ENCODE measurements at places on chromosomes 1 and 21. TPM values are rescaled to one million over a fixed set of nuclear protein-coding genes. Genes with fewer than 3 reads are reported as not detected.

DNA sequence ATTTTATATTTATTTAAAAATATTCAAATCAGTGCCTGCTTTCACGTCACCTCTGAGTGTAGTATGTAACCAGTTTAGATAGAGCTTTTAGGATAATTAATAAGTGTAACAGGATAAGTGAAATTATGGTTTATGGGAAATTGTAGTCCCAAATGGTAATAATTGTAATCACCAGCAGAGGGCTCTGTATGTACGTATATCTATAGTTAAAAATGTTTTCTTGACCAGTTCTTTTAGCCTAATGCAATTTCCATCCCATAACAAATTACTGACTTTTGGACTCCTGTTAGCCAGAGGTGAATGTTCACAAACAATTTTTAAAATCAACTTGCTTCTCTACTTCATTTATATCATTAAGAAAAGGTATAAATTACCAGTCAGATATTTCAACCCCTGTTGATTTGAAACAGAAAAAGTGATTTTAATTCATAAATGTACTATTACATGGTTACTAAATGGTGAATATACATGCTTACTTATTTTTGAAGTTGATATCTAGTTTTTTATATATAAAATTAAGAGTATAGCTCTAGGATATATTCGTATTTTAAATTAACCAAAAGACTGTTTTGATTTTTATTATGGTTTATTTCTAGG is 25.3 kb downstream of the SLC30A7 start:
- DNase-seq: peak; percentile 40

- no peak for DNase-seq
These were observed 33.5 kb upstream of the CRB1 start for GRCh38 chr1:197234581-197234980.

- DNase-seq: no peak
These were observed 83.1 kb upstream of the HAO2 start for GRCh38 chr1:119285482-119285881.

DNA sequence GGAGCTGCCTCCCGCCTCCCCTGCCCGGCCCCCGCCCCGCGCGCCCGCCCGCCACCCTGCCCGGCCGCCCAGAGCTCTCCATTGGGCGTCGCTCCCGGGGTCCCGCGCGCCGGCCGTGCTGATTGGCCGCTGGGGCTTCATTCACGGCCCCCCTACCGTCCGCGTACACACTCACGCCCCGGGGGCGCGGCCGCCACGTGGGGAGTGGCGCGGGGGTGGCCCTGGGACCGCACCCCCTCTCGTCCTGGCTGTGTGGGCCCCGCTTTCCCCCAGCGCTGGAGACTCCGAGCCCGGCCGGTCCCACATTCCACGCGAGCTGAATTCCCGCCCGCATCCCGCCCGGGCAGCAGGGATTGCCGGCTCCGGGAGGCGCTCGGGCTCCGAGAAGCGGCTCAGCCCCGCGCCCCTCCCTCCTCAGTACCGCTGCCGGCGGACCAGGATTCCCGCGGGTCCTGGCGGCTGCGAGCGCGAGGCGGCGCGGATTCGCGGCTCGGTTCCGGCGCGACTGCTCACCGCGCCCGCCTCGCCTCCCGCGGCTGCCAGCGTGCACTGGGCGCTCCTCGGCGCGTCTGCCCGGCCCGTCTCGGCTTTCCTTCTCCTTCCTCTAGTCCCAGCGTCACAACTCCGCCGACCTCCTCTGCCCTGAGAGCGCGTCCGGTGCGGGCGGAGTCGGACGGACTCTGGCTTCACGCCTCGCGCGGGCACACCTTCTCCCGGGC is 450 bp upstream of the POU3F1 start:
- no peak for DNase-seq

Gene DIO1
- 5.6 TPM for polyA plus RNA-seq
